ENCODE measurements at places on chromosomes 3 and 15. TPM values are rescaled to one million over a fixed set of nuclear protein-coding genes. Genes with fewer than 3 reads are reported as not detected.

Gene ITGA11
- total RNA-seq, result 7.8 TPM

Gene WDR93
- total RNA-seq, result 0.13 TPM

Gene CPN2
- not detected for total RNA-seq

Gene GOLGA8T
- 1.7 TPM for total RNA-seq
